ENCODE measurements at places on chromosomes 12 and 14. TPM values are rescaled to one million over a fixed set of nuclear protein-coding genes. Genes with fewer than 3 reads are reported as not detected.
A peak's percentile ranks its signal among the peaks of the same experiment; 100 is the strongest.

DNA sequence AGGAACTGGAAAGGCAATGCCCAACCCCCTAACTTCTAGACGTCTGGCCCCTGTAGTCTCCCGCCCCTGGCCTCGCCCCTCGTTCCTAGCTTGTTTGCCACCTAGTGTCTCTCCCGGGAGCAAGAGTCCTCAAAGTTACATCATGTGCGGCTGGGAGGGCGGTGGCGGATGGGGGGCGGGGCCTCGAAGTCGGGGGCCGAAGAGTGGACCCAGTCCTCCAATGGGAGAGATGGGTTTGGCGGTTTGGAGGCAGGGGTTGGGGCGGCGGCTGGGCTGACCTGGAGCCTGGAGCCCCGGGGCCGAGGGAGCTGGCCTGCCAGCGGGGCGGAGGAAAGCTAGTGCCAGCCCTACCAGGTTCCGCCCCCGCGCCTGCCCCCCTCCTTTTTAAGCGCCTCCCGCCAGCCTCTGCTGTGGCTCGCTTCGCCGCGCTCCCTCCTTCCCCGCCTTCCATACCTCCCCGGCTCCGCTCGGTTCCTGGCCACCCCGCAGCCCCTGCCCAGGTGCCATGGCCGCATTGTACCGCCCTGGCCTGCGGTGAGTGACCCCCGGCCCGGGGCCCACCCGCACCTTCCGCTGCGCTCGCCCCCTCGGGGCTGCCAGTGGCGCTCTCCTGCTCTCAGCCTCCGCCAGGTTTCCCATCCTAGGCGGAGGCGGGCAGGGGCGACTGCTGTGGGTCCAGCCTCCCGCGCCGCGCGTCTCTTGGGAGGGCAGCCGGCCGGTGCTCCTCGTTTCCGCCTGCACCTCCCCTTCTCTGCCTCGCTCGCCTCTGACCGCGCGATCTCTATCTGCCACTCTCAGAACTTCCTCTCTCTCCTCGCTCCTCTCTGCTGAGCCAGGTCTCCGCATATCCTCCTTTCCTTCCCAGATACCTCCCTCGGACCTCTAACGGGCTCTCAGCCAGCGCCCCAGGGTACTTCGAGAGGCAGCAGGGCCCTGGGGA is at the start of gene PCK2:
Gene PCK2 (plus strand): TSS at position 411 of the 940 bp plus-strand sequence. CDS start 95 bp downstream, at position 506.
- peak; percentile 93 for DNase-seq

DNA sequence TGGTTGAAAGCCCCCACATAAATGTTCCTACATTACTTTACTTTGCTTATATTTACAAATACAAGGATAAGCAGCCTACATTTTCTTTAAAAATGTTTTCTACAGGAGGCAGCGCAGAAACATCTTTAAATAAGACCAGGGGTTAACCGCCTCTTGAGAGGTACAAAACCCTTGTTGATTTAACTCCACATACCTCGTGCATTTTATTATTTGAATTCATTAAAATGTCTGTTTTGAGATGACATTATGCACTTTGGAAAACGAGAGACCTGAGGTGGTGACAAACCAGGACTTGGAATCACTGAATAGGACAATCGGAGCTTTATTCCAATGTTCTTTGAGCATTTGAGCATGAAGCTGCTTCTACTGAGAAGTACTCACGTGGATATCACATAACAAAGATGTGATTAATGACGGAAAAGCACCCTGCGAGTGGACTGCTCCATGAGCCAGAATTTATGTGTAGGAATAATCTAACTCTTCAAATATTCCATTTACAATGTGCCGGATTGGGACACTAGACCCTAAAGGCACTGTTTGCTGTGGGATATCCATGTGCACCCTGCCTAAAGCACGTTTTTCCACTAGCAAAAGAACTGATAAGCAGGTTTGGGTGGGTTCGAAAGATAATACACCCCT is 746 bp upstream of the DUSP16 start:
- no peak for DNase-seq

DNA sequence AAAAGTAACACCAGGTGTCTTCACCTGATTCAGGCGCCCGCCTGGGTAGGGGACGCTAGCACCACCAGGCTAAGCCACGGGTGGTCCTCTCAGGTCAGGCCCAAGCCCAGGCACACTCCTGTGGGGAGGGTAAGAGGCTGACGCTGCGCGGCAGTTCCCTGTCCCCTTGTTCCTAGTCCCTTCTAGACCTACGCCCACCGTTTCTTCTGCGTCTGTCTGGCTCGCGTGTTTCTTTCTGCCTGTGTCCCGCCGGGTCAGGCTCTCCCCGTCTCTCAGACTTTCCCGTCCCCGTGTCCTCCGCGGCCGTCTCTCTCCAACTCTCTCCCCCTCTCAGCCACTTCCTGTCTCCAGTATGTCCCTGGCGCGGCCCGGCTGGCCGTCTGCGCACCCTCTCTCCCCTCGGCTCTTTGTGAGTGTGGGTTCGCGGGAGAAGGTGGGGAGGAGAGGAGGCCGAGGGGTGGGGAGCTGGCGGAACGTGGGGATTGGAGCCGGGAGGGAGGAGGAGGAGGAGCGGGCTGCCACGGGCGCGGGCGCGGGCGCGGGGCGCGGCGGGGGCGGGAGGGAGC is 3.1 kb upstream of the TNS2 start:
- DNase-seq, result no peak

DNA sequence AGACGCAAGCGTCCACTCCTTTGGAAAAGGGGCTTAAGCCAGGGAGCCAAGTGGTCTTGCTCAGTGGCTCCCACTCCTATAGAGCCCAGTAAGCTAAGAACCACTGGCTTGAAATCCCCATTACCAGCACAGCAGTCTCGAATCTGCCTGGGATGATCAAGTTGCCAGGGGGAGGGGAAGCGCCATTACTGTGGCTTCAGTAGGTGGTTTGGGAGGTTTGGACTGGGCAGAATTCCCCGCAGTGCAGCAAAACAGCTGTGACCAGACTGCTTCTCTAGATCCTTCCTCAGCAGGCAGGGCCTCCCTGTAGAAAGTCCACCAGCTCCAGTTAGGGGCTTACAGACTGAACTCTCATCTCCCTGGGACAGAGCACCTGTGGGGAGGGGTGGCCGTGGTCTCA is 115.4 kb downstream of the TMEM117 start:
- DNase-seq, result no peak

- DNase-seq, result no peak
Observed at GRCh38 chr12:108837680-108838079, 19.7 kb downstream of the SSH1 start.

DNA sequence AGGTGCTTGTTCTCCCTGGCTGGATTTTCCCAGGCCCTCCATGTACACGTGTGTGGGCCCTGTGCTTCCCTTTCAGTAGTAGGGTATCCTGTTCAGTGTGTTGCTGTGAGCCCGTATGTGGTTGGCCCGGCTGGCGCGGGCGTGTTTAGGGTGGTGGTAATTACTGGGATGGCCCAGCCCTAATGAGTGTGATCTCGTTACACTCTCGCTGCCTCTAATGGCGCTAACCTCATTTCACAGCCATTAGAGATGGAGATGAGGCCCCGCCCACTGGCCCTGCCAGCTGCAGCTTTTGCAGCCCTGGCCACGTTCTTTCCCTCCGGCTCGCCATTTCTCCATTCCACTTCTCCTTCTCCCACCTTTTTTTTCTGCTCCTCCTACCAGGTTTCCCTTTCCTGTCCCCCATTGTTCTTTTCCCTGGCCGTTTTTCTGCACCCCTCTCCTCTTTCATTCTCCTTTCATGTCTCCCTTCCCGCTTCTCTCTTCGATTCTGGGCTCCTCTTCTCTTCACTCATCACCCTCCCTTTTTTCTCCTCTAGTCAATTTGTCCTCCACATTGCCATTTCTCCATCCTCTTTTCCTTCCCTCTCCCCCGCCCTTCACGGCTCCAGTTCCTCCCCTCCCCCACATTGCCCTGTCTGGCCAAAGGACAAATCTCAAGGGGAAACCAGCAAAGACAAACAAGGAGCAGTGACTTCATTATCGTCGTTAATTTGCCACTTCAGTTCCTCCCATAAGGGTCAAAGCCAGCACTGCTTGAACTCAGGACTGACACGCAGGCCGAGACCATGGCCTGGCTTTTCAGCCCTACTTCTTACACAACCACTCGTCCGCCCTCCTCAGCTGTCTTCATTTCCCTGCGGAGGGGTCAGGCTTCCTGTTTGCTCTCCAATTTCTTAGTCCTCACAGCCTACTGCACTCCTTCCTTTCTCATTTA is 6.8 kb downstream of the ZFHX2 start:
- DNase-seq, result peak; percentile 68

ZC2HC1C gene
- total RNA-seq, result 14.0 TPM

CISTR gene
- 2.4 TPM for total RNA-seq

KRR1 gene
- 29.7 TPM for total RNA-seq

GLS2 gene
- total RNA-seq, result 0.57 TPM

All from left ventricle myocardium superior (tissue), 1 donor.